Urothelium cell line (cell line): ENCODE measurements at places on chromosomes 4 and X.

- DNase-seq, result no peak
Observed at GRCh38 chrX:41302370-41302769, 31.6 kb upstream of the DDX3X start.

DNA sequence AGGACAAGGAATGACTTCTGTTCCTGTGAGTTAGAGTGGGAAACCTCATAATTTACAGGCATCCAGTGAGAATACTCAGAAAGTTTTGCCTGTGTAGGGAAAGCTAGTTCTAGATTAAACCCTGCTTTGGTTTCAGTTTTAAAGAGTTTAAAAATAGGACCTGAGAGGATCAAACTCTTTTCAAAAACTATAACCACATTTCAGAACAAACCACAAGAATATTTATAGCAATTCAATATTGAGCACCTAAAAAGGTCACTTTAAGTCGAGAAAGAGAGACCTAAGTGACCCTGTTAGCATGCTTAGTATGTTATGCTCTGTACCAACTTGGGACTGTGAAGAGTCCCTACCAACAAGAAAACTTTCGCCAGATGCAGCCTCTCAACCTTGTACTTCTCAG is 17.4 kb upstream of the PWWP3B start:
- DNase-seq, result no peak

DNA sequence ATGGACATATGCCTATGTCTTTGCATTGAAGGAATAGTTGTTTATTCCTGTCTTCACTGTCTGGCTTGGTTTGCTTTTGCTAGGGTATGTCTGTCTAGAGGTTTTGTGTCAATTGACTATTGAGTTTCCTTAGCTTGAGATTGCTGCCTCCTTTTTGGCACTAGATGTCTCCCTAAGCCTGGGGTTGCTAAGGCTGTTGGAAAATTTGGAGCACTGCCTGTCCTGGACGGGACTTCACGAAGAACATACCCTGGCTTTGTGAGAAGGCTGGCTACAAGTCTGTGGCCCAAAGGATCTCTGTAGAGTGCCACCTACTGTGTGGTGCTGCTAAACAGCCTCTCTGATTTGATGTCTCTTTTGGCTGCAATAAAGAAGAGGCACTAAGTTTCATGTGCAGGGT is 183.8 kb upstream of the NUDT10 start:
- DNase-seq, result peak; percentile 43

- no peak for DNase-seq
Observed at GRCh38 chr4:2354760-2355159, 63.7 kb downstream of the ZFYVE28 start.

DNA sequence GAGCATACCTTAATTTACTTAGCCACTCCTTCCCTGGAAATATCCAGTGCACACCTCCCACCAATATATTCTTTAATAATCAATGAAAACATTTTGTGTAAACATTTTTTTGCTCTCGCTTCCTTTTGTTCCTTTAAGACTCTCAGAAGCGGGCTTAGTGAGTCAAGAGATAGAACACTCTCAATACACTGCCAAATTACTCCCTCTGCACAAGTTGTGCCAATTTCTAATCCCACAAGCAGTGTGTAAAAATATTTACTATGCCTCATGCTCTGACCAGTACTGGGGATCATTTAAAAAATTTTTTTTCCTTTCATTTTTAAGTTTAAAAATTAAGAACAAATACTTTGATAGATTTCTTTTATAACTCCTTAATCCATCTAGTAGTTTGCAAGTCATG is 5.1 kb downstream of the MORF4L2 start:
- DNase-seq, result no peak

- no peak for DNase-seq
Observed at GRCh38 chr4:2607822-2608221, 71.4 kb downstream of the FAM193A start.

DNA sequence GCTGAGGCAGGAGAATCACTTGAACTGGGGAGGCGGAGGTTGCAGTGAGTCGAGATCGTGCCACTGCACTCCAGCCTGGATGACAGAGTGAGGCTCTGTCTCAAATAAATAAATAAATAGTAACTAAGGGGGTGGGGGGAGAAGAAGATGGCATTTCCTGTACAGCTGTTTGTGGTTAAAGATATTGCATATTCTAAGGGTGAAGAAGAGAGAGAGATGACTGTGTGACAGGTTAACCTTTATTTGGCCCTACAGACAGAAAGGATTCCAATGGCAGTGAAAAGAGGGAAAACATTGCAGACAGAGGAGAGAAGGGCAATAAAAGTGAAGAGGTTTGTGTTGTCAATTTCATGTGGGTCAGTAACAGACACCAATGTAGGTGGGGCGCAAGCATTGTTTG is 9.4 kb downstream of the TASL start:
- peak; percentile 7 for DNase-seq

GRCh38 chrX:47217121-47217851 is 1.2 kb upstream of the CDK16 start:
- no peak for DNase-seq

DNA sequence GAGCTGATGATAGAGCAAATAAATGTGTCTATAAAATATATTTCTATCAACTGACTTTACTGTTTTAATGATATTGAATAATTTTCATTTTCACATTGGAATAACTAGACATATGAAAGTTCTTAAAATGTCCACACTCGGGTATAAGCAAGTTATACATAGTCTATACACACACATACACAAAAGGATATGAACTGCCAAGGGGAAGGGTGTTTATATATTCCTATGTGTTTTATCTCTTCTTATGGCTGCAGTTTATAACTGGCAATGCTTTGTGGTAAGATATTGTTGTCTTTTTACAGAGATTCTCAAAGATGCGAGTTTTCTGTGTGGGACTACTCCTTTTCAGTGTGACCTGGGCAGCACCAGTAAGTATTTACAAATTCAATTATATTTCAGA is 1.6 kb downstream of the MEPE start:
- no peak for DNase-seq

GRCh38 chrX:115367455-115367854 is 77.9 kb downstream of the LUZP4 start:
- peak; percentile 12 for DNase-seq

DNA sequence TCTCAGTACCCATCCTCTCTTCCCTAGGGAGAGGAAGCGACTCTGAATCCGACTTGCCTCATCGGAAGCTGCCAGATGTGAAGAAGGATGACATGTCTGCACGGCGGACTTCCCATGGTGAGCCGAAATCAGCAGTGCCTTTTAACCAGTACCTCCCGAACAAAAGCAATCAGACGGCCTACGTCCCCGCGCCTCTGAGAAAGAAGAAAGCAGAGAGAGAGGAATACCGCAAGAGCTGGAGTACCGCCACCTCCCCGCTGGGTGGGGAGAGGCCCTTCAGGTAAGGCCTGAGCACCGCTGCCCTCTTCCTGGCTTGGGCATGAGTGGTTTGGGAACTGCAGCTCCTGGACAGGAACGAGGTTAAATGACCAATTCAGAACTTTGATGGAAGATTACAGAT is 81.2 kb downstream of the LIMCH1 start:
- DNase-seq, result no peak

GRCh38 chr4:118032691-118033090 is 1.6 kb upstream of the NDST3 start:
- peak; percentile 21 for DNase-seq

DNA sequence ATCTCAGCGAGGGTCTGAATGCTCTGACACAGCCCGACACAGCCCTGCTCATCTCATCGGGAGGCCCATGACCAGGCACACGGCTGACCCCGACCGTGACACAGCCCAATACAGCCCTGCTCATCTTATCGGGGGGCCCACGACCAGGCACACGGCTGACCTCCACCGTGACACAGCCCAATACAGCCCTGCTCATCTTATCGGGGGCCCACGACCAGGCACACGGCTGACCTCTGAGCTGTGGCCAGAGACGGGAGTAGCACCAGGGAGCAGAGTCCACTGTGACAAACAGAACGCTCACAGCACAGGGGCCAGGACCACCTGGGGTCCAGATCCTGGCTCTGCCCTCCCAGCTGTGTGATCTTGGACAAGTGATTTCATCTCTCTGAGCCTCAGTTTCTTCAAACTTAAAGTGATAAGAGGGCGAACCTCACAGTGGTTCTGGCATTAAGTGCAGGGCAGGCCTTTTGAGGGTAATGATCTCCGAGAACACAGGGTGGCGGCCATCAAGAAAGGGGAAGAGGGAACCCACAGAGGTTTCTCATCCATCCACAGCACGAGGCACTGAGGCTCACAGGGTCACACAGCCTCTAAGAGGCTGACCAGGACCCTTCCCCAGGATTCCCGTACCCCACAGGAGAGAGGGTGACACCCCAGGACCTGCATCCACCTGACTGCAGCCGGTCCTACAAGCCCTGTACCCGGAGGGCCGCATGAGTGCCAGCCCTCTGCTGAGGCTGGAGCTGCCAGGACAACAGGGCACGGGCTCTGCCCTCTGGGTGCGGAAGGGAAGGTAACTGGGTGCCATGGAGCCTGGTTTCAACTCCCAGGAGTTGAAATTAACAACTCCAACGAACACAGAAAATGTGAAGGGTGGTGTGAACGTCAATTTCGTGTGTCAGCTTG is 60.1 kb downstream of the WFS1 start:
- no peak for DNase-seq

GRCh38 chr4:172982151-172982590 is 186.4 kb upstream of the GALNT7 start:
- DNase-seq, result peak; percentile 72

- peak; percentile 32 for DNase-seq
Observed at GRCh38 chr4:73608689-73609594, 11.3 kb downstream of the RASSF6 start.

DNA sequence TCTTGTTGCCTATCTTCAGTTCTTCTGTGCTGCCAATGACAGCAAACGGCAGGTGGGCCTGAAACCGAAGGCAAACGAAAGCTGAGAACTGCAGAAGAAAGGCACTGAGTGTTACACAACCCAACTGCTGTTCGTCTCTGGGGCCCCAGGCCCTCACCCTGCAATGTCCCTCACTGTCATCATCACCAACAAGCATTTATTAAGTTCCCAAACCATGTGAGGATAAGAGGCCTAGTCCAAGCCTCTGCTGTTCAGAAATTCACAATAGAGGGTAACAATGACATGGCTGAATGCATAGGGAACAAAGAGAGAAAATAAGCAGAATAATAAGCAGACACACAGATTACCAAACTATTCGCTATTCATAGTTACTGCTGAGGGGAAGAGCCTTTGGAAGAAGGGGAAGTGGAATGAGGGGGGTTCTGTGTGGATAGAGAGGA is 34.5 kb upstream of the NKRF start:
- DNase-seq, result no peak

DNA sequence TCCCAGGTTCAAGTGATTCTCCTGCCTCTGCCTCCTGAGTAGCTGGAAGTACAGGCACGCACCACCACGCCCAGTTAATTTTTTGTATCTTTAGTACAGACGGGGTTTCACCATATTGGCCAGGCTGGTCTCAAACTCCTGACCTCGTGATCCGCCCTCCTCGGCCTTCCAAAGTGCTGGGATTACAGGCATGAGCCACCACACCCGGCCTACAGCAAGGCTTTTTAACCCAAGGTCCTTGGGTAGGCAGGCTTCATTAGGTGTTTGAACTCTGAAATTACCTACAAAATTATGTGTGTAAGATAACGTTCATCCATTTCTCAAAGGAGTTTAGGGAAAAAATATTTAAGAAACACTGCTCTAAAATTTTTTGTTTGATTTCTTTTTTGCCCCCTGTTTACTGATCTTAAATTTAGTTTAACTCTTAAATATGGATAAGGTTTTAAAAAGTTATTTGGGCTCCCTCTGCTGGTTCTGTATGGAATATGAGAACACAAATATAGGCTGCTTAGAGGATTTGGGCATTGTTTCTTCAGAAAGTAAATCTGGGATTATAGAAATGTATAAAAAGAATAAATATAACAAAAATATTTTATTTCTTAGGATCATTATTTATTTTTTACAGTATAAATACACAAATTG is 92.8 kb downstream of the CBR4 start:
- DNase-seq, result peak; percentile 21

GRCh38 chr4:140884431-140885058 is 128.4 kb upstream of the TBC1D9 start:
- DNase-seq, result peak; percentile 67

DNA sequence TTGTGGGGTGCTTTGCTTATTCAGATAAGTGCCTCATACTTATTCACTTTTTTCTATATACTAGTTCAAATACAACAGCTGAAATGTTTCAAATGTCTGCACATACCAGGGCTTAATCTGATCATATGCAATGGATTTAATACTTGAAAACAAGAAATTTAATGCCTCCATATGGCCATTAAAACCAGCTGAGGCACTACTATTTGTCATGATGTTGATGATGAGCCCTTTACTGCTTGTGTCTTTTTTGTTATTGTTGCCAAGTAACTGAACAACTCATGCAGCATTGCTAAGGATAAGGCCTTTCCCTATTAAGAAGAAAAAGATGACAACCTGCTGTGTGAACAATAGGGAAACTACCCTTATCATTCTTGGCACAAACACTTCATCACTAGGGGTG is 52.5 kb downstream of the MAGEB10 start:
- no peak for DNase-seq

DNA sequence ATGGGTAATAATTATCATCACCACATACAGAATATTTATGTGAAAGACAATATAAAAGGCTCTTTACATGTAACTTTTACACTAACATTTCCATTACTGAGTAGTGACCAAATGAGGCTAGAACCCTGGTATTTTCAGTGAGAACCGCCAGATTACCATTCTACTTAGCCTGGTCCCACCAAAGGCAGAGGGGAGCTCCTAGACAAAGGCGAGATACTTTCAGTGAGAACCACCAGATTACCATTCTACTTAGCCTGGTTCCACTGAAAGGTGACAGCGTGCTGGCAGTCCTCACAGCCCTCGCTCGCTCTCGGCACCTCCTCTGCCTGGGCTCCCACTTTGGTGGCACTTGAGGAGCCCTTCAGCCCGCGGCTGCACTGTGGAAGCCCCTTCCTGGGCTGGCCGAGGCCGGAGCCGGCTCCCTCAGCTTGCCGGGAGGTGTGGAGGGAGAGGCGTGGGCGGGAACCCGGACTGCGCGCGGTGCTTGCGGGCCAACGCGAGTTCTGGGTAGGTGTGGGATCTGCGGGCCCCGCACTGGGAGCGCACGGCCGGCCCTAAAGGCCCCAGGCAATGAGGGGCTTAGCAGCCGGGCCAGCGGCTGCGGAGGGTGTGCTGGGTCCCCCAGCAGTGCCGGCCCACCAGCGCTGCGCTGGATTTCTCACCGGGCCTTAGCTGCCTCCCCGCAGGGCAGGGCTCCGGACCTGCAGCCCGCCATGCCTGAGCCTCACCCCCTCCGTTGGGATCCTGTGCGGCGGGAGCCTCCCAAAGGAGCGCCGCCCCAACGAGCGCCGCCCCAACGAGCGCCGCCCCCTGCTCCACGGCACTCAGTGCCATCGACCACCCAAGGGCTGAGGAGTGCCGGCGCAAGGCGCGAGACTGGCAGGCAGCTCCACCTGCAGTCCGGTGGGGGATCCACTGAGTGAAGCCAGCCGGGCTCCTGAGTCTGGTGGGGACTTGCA is 1276.1 kb downstream of the PCDH7 start:
- peak; percentile 23 for DNase-seq

DNA sequence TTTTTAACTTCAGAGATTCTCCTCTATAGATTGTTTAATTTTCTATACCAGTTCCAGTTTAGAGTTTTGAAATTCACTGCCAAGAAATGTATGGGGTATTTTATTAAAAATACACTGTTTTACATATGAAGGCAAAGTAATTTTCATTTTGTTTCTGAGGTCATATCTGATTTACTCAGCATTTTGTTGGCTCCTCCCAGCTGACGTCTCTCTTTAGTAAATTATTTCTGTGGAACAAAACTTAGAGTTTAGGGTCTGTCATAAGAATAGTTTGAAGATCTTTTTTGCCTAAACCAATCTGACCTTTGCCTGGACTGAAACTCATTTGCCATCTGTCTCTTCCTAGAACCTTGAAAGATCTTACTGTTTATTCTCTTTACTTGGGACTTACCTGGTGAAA is 16.9 kb downstream of the FNIP2 start:
- DNase-seq, result no peak
